ENCODE measurements at places on chromosomes 16 and 17. TPM values are rescaled to one million over a fixed set of nuclear protein-coding genes. Genes with fewer than 3 reads are reported as not detected.

KRT40 gene
- not detected for total RNA-seq

GAS7 gene
- total RNA-seq, result 30.3 TPM

MIEN1 gene
- 79.6 TPM for total RNA-seq

FOXN1 gene
- total RNA-seq, result not detected

CES2 gene
- 57.4 TPM for total RNA-seq

ZP2 gene
- 0.63 TPM for total RNA-seq

SLC47A2 gene
- total RNA-seq, result 0.45 TPM

POLR3E gene
- total RNA-seq, result 80.4 TPM

PTX4 gene
- not detected for total RNA-seq

CREBBP gene
- total RNA-seq, result 67.3 TPM

MSLN gene
- not detected for total RNA-seq

NT5C3B gene
- total RNA-seq, result 98.3 TPM

CLEC18A gene
- 1.7 TPM for total RNA-seq
